ENCODE measurements at places on chromosomes 11 and 22.

DNA sequence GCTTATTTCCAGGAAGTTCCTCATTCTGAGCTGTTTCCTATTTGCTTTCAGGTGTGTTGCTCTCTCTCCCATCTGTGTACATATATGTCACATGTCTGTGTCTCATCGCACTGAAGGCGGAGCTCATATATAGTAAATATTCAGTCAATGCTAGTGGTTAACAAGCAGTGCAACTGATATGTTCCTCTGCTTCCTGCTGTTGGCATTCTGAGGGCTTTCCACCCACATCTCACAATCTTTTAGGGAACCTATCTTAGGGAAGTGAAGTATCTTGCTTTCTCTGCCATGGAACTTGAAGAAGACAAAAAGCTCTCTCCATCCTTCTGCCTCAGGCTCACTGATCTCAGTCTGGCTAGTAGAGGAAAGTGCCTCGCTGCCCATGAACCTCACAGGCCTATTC, 139.8 kb downstream of the TTC17 start:
- DNase-seq = no peak

DNA sequence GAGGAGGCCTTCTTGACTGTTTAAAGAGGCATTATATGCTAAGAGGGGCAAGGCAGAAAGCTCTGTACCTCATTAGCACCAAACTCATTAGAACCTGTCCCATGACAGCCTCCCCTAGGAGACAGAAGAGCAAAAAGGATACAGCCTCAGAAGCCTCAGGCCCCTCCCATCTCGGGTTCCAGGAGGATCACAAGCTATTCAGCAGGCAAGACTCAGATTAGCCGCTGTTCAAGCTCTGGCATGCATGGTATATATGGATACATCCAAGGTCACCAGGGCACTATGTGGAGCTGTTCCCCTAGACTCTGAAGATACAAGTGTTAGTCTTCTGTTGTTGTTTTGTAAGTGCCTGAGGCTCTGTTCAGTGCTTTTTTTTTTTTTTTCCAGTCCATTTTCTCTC, 32.1 kb downstream of the ATXN10 start:
- DNase-seq = no peak

- no peak for DNase-seq
These were observed 10.4 kb upstream of the HSPA8 start for GRCh38 chr11:123072332-123072761.

GRCh38 chr11:17597770-17598169, 50.7 kb downstream of the OTOG start:
- no peak for DNase-seq

- no peak for DNase-seq
These were observed 9.2 kb upstream of the TSSC4 start for GRCh38 chr11:2391181-2391975.

DNA sequence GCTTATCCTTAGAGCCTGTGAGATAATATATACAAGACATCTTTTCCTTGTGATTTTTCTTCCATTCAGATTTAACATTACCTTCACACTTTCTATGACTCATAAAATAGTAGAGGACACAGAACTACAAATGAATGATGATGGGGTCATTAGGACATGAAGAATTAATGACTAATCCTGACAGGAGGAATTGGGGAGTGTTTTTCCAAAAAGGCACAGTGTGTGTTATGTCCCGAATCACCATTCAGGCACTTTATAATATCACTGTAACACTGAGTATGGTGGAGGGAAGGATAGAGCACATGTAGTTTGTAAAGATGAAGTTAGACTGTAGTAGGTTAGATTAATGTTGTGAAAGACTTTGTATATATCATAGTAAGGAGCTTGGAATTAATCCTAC, 391.3 kb downstream of the JRKL start:
- no peak for DNase-seq

DNA sequence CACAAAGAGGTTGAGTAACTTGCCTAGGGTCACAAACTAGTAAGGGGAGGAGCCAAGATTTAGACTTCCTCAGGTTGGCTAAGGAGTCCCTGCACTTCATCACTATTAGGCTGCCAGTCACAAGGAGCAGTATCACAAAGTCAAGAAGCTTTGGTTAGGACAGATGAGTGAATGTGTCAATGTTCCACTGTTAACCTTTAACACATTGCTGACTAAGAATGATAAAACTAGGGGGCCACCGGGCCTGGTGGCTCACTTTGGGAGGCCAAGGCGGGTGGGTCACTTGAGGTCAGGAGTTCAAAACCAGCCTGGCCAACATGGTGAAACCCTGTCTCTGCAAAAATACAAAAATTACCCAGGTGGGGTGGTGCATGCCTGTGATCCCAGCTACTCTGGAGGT, 32.0 kb downstream of the TMEM123 start:
- no peak for DNase-seq

- peak; percentile 50 for DNase-seq
These were observed 24.5 kb upstream of the BLID start for GRCh38 chr11:122140500-122140899.

GRCh38 chr22:35950262-35950661, 78.4 kb downstream of the RBFOX2 start:
- no peak for DNase-seq

- no peak for DNase-seq
These were observed 101.2 kb downstream of the NAT10 start for GRCh38 chr11:34206407-34207300.

DNA sequence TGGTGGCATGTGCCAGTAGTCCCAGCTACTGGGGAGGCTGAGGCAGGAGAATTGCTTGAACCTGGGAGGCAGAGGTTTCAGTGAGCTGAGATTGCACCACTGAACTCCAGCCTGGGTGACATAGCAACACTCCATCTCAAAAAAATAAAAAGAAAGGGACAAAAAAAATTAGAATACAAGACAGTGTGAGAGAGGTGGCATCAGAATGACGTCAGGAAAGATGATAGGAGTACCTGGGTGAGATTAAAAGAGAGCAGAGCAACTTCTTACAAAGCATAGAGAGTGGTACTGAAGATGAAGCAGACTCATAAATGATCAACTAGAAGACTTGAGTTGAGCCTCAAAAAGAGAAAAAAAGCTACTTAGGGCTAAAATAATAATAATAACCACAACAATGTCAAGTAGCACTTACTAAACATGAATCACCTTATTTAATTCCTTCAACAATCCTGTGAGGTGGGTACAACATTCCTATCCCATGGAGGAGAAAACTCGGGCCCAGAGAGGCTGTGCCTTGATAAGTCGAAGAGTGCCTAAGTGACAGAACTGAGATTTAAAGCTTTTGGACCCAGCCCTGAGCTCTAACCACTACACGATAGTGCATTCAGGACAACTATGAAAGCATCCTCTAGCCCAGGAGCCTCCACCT, 5.2 kb upstream of the SLN start:
- no peak for DNase-seq

- no peak for DNase-seq
These were observed 35.9 kb downstream of the MUC6 start for GRCh38 chr11:1000357-1001278.

- DNase-seq = no peak
These were observed 75.9 kb upstream of the NUP50 start for GRCh38 chr22:45087802-45088201.

Data from MG63 (cell line).